ENCODE measurements at places on chromosomes 1 and 21.

- no peak for DNase-seq
Measured at GRCh38 chr1:70617728-70618127, 206.7 kb downstream of the CTH start.

- no peak for DNase-seq
Measured at GRCh38 chr1:54336116-54336515, 70.1 kb downstream of the SSBP3 start.

GRCh38 chr1:109793486-109794318 lies 30.0 kb upstream of the EPS8L3 start:
- DNase-seq, result no peak

DNA sequence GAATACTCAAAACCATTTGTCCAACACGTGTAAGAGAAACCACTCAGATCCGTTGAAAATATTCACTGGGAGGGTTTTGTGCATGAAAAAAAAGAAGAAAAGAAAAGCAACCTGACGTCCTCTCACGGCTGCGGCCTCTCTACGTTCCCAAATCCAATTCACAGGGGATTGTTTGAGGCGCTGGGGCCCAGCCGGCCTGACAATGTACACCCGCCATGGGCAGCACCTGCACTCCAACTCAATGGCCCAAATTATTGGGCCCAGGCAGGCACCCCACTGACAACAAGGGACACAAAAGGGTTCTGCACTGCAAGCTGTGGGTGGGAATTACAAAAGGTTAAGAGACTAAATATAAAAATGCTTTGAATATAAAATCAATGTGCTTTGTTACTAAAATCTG lies 41.5 kb downstream of the MORN1 start:
- no peak for DNase-seq

DNA sequence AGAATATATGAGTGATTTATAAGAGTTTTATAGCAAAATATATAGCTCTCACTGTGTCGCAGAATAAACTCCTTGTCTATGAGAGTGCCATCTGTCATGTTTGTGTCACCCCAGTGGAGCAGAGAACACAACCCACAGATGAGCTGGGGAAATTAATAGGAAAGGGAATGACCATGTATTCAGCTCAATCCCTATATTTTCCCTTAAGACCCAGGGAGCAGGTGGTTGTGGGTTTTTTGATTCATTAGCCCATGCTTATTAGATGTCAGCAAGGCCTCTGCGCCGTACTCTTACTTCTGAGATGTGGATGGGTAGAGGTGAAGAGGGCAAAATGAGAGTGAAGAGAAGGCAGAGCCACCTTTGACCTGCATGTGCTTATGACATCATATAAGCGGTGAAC lies 4.1 kb upstream of the GREM2 start:
- DNase-seq, result no peak

DNA sequence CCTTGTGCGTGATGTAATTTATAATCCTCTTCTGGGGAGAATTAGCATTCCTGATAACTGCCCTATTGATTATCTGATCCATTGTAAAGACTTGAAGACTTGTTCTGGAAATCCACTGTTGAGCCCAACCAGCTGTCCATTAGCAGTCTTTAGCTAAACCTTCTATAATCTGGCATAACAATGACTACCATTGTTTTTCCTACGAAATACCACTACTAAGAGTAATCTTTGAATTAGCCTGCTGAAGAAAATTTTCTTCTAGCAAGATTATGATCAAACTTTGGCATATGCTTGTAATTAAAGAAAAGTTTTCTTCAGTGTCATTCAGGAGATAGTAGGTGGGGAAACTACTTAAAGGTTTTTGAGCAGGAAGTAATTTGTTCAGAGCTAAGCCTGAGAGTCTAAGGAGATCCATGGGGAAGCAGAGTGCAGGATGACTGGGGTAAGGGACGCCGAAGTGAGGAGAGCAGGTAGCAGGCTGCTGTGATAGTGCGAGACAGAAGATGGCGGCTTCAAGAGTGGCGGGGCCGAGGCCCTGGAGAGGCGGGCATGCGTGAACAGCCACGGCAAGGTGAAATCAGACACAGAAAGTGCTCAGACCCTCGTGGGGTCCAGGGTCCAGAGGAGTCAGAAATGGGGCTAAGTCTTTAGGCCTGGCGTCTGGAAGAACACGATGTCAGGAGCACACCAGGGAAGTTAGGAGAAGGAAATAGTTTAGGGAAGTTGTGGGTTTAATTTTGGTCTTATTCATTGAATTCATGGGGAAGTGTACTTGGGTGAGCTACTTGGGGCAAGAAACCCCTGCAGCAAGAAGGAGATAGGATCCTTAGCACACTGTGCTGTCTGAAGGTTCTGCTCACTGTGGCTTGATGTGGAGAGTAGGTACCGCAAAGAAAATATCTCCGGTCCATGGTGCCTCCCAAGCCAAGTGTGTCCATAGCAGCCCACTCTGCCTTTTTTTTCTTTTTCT lies 112.6 kb upstream of the ADAR start:
- no peak for DNase-seq

GRCh38 chr1:53160924-53161378 lies 18.5 kb upstream of the SLC1A7 start:
- no peak for DNase-seq

- no peak for DNase-seq
Measured at GRCh38 chr1:41933106-41933505, 14.4 kb upstream of the HIVEP3 start.

GRCh38 chr21:45020629-45021427 lies 53.6 kb upstream of the ADARB1 start:
- DNase-seq, result no peak

- no peak for DNase-seq
Measured at GRCh38 chr1:40880813-40881549, 18.8 kb upstream of the CITED4 start.

GRCh38 chr1:156517748-156518147 lies 17.2 kb upstream of the MEF2D start:
- DNase-seq, result no peak
